Endodermal cell (in vitro differentiated cells): ENCODE measurements at places on chromosomes 6 and 20. TPM values are rescaled to one million over a fixed set of nuclear protein-coding genes. Genes with fewer than 3 reads are reported as not detected.
A peak's percentile ranks its signal among the peaks of the same experiment; 100 is the strongest.

GRCh38 chr6:20571261-20571660 is 37.0 kb downstream of the CDKAL1 start:
- no peak for DNase-seq

DNA sequence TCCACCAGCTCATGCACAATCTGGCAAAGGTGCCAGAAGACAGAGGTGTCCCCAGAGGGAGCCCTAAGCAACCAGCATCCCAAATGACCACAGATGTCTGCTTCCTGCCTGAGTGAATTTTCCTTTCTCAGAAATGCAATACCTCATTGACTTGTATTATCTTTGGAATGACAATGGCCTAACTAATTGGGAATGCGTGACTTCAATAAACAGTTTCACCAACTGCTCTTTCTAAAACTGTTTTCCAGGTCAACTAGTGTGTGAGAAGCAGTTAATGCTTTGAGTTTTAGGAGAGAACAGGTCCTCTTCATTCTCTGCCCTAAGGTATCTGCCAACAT is 108.9 kb upstream of the SNX9 start:
- DNase-seq = no peak

DNA sequence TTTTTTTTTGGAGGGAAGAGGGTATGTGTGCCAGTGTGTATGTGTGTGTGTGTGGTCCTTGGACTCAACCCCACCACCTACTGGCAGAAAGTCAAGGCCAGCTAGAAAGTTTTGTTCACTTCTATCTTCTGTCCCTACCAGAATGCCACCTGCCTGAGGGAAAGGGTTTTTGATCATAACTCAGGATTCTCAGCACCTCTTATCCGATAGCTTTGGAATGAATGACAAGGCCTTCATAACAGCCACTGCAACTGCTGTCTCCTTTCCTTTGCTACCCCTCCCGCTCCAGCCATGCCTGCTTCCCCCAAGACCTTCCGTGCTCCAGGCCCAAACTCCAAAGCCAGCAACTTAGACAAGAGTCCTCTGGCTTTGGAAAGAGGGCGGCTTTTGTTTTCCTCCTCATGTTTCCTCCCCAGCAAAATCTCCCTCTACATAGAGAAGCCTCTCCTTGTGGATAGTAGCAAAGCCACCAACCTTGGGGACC is 18.7 kb downstream of the BTN3A1 start:
- DNase-seq = peak; percentile 74

- DNase-seq = no peak
Measured at GRCh38 chr6:105675715-105676397, 273.0 kb upstream of the PREP start.

- no peak for DNase-seq
Measured at GRCh38 chr6:150704447-150705192, 104.9 kb downstream of the PLEKHG1 start.

DNA sequence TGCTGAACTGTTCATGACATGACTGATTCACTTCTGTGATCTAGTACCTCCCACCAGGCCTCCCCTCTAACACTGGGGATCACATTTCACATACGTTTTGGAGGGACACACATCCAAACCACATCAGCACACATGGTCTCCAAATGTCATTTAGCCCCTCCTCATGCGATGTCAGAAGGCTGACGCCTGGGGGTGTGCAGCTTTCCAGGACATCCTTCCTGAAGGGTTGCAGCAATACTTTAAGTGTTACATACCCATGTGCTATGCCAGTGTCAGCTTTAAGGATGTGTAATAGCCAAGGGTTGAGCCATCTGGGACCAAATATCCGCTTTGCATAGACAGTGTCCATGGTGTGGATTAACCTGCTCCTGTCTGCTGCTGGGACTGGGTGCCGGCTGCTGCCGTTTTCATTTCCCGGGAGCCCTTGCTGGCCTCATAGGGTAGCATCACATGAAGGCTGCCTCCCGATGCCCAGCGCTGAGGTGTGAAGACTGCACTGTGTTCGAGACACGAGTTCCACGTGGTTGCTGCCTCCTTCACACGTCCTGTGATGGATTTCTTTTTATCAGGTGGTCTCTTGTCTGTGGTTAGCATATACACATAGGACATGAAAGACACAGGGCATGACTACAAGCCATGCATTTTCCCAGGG is 219.0 kb downstream of the THBS2 start:
- no peak for DNase-seq

GRCh38 chr6:107466062-107466461 is 6.7 kb upstream of the PDSS2 start:
- DNase-seq = no peak

GRCh38 chr20:41034239-41034638 is 5.6 kb downstream of the TOP1 start:
- no peak for DNase-seq

DNA sequence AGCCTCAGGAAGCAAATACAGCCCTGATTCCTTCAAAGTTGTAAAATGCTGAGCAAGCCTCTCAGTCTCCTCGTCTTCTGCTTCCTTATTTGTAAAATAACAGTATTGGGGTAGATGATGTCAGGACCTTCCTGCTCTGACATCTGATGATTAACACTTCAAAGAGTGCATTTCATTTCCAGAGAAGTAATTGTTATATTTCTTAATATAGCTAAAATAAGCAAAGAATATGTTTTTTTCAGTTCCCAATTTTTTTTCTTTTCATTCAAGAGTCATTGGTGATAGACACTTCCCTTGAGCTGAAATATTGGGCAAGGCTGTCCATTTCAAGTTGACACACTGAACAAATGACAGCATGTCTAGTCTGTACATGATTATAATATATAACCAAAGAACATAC is 53.4 kb downstream of the SLX4IP start:
- no peak for DNase-seq

DNA sequence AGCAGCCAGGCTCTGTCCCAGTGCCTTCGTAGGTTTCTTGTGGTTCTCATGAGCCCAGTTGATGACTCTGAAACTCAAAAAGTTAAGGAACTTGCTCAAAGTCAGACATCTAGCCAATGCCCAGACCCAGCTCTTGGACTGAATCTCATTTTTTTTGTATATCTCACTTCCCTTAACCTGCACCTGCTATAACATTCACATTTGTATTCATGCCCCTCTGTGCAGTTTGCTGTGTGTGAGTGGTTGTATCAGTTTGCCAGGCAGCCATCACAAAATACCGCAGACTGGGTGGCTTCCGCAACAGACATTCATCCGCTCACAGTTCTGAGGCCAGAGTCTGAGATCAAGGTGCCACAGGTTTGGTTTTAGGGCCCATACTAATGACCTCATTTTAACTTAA is 49.9 kb downstream of the IPCEF1 start:
- DNase-seq = no peak

- no peak for DNase-seq
Measured at GRCh38 chr6:43402820-43403219, 24.5 kb upstream of the ABCC10 start.

- peak; percentile 44 for DNase-seq
Measured at GRCh38 chr6:15423286-15423993, 177.6 kb downstream of the JARID2 start.

DNA sequence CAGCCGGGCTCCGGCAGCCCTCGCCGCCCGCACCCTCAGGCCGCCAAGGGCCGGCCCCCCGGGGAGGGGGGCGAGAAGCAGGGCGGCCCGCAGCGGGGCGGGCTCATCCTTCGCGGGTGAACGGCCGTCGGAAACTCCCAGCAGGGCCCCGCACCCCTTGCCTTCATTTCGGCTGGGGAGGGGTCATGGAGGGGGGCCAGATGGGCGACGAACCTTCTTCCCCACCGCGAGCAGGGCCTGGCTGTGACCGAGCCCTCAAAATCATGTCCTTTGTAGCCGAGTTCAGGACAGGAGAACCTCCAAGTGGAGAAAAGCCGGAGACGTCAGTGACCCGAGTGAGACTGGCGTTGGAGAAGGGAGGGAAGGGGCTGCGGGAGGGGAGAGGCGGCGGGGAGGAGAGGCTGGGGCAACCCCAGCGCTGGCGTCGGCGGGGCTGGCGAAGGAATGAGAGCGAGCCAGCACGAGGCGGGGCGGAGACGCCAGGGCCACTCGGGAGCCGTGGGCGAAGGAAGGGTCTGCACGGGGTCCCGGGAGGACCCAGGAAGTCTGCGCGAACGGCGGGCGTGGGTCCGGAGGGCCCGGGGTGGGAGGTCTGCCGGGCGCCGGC is 571 bp upstream of the FOXC1 start:
- peak; percentile 82 for DNase-seq

DNA sequence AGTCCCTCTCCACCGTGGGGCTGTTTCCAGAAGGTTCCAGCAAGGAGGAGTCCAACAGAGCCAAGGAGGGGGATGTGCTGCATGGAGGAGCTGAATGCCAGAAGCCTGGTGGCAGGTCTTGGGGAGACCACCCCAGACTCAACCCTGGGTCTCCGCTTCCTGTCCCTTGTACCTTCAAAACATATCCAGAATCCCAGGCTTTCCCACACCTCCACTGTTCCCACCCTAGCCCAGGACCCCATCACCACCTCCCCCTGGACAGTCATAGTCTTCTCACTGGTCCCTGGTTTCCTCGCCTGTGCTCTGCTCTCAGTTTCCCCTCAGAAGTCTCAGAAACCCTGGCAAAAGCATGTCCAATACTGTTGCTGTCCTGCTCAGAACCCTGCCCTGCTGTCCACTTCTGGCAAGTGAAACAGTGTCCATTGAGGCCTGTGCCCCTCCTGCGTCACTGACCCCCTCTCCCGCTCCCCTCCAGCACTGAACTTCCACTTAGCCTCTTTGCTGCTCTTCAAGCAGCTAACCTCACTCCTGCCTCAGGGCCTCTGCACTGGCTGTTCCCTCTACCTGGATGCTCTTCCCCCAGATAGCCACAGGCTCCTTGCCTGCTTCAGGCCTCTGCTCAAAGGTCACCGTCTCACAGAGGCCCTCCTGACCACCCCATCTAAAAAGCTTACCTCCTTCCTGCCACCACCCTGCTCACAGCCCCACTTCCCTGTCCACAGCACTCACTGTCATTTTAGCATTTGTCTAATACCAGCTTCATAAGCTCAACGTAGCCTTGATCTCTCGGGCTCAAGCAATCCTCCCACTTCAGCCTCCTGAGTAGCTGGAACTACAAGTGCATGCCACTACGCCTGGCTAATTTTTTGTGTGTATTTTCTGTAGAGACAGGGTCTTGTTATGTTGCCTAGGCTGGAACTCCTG is 169.2 kb downstream of the GRM4 start:
- peak; percentile 43 for DNase-seq

- DNase-seq = no peak
Measured at GRCh38 chr6:24898676-24899075, 37.1 kb downstream of the RIPOR2 start.

DNA sequence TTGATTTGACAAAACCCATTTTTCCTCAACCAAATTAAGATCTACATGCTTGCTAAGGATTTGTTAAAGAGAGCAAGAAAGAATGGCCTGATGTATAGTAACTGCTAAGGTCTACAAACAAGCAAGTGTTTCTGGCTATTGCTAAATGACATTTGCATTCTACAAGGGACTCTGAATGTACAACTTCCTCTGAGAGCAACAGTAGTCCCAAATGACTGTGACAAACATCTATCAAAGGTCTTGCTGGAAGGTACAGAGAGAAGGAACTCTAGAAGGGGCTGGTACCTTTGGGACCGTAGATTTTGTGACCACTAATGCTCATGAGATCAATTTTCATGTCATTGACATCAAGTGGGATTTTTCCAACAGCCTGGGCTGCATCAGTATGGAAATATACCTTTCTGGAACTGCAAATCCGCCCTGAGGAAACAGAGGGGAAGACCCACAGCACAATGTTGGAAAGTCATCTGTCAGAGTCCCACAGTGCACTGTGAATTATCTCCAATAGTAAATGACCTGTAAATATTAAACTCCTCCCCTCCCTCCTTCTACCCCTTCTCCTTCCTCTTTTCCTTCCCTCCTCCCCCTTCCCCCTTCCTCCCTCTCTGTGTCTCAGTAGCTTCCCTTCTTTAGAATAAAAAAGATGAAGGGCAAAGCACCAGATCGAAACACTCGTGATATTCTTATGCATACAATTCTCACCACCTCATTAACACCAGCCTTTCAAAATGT is 15.9 kb upstream of the CPNE1 start:
- no peak for DNase-seq

DNA sequence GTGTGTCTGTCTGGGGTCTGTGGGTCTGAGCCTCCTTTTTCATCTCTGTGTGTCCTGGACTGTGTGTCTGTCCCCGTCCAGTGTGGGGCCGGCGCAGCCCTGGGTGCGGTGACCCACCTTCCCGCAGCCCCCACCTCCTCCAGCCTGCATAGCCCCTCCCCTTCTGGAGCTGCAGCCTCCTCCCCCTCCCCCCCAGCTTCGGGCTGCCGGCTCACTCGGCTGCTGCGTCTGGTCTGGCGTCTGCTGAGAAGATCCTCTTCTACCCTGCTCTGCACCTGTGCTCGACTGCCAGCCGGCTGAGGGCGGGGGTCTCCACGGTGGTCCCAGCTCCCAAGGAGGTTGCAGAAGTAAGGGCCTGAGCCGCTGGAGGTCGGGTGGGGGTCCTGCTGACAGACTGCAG is 7.6 kb upstream of the LKAAEAR1 start:
- DNase-seq = peak; percentile 68

DNA sequence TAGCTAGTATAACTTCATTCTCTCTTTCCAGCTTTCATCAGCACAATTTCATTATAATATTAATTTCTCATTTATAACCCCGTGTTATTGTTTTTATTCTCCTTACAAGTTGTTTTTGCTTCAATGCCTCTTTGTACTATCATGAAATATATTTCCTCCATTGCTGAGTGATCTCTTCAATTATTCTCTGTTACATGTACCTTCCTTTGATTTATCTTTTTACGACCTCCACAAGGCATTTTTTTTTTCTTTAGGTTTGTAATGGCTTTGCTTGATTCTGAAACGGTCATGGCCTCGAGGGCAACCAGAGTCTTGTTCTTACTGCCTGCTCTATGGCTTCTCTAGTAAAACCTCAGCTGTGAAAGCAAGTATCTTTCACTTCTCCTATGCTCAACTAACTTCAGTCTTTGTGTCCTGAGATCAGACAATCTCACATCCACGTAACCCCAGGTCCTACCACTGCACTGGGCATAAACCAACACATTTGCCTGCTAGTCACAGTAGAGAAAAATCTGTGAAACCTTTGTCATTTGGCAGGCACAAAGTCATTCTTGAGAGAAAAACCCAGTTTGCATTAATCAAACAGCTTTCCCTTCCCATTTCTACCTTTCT is 119.9 kb downstream of the UST start:
- DNase-seq = no peak

DNA sequence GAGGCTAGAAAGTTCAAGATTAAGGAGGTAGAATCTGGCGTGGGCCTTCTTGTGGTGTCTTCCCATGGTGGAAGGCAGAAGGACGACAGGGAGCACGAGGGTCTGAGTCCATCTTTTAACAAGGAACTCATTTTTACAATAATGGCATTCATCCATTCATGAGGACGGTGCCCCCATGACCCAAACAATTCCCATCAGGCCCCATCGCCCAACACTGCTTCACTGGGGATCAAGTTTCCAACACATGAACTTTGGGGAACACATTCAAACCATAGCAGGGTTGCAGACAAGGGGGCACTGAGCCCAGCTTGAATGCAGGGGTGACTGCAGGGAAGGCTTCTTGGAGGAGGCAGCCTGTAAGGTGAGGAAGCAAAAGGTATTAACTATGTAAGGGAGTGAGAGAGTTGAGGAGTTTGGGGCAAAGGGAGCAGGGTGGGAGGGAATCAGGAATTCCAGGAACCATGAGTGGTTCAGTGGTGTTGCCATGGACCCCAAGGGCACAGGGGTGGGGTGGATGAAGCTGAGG is 5.5 kb downstream of the RAB44 start:
- peak; percentile 37 for DNase-seq

Gene MEI4
- total RNA-seq = 0.07 to 0.97 TPM (median 0.84 TPM) in 3 replicates

Gene TRIM39
- total RNA-seq = 13.8 to 16.5 TPM (median 16.4 TPM) in 3 replicates

Gene XKR7
- total RNA-seq = 2.1 and 2.7 TPM in 2 replicates

Gene DOK5
- total RNA-seq = 3.1 to 4.6 TPM (median 3.1 TPM) in 3 replicates

Gene TAGAP
- not detected in 3 replicates for total RNA-seq

Gene SLC32A1
- not detected in 2 replicates for total RNA-seq

Gene RSPO4
- 3.3 to 4.6 TPM (median 3.8 TPM) in 3 replicates for total RNA-seq

Gene KCNG1
- total RNA-seq = 126 to 138 TPM (median 136 TPM) in 3 replicates
